ENCODE measurements at places on chromosomes 7 and 10.

DNA sequence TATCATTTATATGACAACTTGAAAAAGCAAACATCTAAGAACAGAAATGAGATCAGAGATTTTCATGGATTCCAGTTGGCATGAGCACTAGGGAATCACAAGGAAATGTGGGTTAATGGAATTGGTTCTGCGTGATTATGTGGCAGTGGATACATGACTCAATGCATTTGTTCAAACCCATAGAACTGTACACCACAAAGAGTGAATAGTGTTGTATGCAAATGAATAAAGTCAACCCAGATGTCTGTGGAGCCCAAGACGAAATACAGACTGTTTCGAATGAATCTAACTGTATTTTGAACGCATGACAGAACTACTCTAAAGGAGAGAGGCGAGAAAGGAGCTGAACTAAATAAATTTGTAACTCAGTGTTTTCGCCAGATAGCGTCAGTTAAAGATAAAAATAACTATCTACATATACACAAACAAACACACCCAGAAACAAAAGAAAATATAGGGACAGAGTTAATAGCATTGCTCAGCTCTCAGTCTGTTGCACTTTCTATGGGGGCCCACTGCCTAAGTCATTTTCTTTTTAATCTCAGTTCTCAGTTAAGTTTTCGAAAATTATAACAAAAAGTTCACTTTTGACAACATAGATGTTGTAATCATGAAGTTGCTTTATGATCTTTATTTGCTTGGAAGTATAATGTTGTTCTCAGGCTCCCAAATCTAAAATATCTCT, 636.7 kb upstream of the SEMA3D start:
- H3K4me1 ChIP-seq = no peaks in the 10 kb centered on the region
- no peak for DNase-seq
- no peak overlapping the region for H3K27ac ChIP-seq
- H3K4me3 ChIP-seq = no peak overlapping the region
- H3K36me3 ChIP-seq = no peaks in the 10 kb centered on the region
- no peaks in the 10 kb centered on the region for H3K27me3 ChIP-seq

- no peaks in the 10 kb centered on the region for H3K4me1 ChIP-seq
- DNase-seq = no peak
- H3K36me3 ChIP-seq = no peaks in the 10 kb centered on the region
- no peak overlapping the region for H3K27ac ChIP-seq
- H3K4me3 ChIP-seq = no peak overlapping the region
- H3K27me3 ChIP-seq = no peaks in the 10 kb centered on the region
Observed at GRCh38 chr10:25049966-25050365, 33.6 kb downstream of the THNSL1 start.

DNA sequence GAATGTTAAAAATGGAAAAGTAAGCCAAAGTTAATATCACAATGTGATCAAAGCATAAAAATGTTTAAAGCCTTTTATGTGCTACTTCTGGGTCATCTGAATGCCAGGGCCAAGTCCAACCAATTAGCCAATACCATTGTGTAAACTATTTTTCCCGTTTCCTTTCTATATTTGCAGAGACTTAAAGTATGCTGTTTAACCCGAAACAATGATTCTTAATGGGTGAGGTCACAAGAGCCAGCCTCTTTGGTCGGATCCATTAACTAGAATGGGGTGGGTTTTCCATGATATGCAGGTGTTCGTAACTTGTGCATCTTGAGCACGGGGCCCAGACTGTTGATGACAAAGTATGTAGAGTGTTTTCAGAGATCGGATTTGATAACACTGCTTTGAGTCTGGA, 111.3 kb upstream of the IGFBP3 start:
- H3K36me3 ChIP-seq = no peaks in the 10 kb centered on the region
- no peak for DNase-seq
- H3K27ac ChIP-seq = no peak overlapping the region
- peaks cover 10% of the 10 kb centered on the region for H3K4me1 ChIP-seq

GRCh38 chr10:88499569-88500470, 83.3 kb downstream of the RNLS start:
- no peak overlapping the region for H3K4me3 ChIP-seq
- no peak overlapping the region for H3K27ac ChIP-seq
- no peaks in the 10 kb centered on the region for H3K36me3 ChIP-seq
- H3K27me3 ChIP-seq = no peaks in the 10 kb centered on the region

- no peak for DNase-seq
- no peak overlapping the region for H3K4me3 ChIP-seq
- H3K27ac ChIP-seq = no peak overlapping the region
- no peaks in the 10 kb centered on the region for H3K4me1 ChIP-seq
- H3K27me3 ChIP-seq = no peaks in the 10 kb centered on the region
- H3K36me3 ChIP-seq = no peaks in the 10 kb centered on the region
Observed at GRCh38 chr7:81870608-81871007, 100.8 kb upstream of the HGF start.

- DNase-seq = no peak
- H3K4me1 ChIP-seq = peaks cover 23% of the 10 kb centered on the region
- H3K27ac ChIP-seq = peak overlapping the region; percentile 79
- no peaks in the 10 kb centered on the region for H3K27me3 ChIP-seq
- 0 out of 2 replicates have a peak, but pooled peaks cover 3% of the 10 kb centered on the region for H3K36me3 ChIP-seq
Observed at GRCh38 chr10:49733866-49734265, 28.3 kb downstream of the OGDHL start.

- H3K4me3 ChIP-seq = no peak overlapping the region
- H3K4me1 ChIP-seq = peaks cover 22% of the 10 kb centered on the region
- DNase-seq = no peak
- H3K27ac ChIP-seq = no peak overlapping the region
Observed at GRCh38 chr10:121305066-121305465, 293.2 kb downstream of the FGFR2 start.

- no peak for DNase-seq
- H3K27ac ChIP-seq = no peak overlapping the region
- H3K27me3 ChIP-seq = no peaks in the 10 kb centered on the region
Observed at GRCh38 chr7:150363370-150363769, 5.3 kb upstream of the REPIN1 start.

- H3K27me3 ChIP-seq = no peaks in the 10 kb centered on the region
- H3K27ac ChIP-seq = no peak overlapping the region
- H3K36me3 ChIP-seq = no peaks in the 10 kb centered on the region
- H3K4me3 ChIP-seq = no peak overlapping the region
Observed at GRCh38 chr7:34672430-34672829, 14.4 kb downstream of the NPSR1 start.

DNA sequence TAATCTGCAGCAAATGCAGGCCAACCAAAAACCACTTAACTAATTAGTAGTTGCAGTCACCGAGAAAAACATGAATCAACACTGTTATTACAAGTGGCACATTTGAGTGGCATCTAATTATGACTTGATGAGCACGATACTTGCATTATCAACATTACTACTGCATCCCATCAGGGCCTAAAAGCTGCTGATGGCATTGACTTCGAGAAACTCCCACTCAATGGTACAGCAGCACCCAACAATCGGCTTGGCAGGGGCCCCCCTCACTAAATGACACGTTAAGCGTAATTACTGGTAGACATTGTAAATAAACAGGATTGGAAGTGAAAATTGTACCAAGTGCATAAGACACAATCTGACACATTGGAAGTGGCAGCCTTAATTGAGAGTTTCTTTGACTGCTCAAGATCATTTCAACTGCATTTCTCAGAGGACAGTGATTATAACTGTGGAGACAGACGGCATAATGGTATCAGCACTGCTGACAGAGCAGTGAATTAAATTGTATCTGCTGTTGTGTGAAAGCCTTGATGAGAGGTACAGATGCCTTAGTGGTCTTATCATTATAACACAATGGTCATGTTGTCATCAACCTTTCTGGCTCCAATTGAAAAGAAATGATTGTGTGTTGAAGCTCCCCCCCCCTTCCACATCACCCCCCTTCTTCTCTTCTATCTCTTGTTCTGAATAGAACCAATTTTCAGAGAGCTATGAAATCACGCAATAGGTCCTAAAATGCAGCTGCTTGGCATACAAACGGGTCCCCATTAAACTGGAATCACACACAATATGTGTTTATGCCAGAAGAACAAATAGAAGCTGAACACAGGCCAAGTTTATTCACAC, 43.4 kb downstream of the SHTN1 start:
- H3K36me3 ChIP-seq = no peaks in the 10 kb centered on the region
- no peak overlapping the region for H3K27ac ChIP-seq
- no peak overlapping the region for H3K4me3 ChIP-seq

DNA sequence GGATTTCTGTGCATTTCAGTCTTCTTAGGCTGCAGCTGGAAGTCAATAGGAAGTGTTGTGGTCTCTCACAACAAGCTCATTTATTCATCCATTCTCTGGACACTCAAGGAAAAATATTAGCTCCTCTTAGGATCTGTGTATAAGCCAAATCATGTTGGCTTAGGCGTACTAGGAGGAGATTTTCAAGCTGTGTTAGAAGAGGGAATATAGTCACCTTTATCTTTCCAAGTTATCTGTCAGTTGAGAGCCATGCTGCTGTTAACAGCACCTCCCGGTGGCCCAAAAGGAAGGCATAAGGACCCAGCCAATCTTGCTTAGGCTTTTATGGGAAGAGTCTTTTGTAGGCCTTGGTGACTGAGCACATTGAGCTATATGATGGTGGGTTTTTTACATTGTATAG, 220.0 kb downstream of the LRMDA start:
- H3K27me3 ChIP-seq = no peaks in the 10 kb centered on the region
- H3K27ac ChIP-seq = no peak overlapping the region
- H3K36me3 ChIP-seq = no peaks in the 10 kb centered on the region

GRCh38 chr7:44112231-44112996, 8.3 kb downstream of the AEBP1 start:
- no peaks in the 10 kb centered on the region for H3K4me1 ChIP-seq
- peak; percentile 30 for DNase-seq
- H3K4me3 ChIP-seq = no peak overlapping the region
- no peaks in the 10 kb centered on the region for H3K36me3 ChIP-seq
- no peaks in the 10 kb centered on the region for H3K27me3 ChIP-seq

GRCh38 chr7:102832674-102833073, 80.1 kb upstream of the LRRC17 start:
- H3K27ac ChIP-seq = no peak overlapping the region
- DNase-seq = no peak
- no peaks in the 10 kb centered on the region for H3K27me3 ChIP-seq
- H3K36me3 ChIP-seq = no peaks in the 10 kb centered on the region

Measured in Caco-2 (cell line).